ENCODE measurements at places on chromosomes 1 and 21.

DNA sequence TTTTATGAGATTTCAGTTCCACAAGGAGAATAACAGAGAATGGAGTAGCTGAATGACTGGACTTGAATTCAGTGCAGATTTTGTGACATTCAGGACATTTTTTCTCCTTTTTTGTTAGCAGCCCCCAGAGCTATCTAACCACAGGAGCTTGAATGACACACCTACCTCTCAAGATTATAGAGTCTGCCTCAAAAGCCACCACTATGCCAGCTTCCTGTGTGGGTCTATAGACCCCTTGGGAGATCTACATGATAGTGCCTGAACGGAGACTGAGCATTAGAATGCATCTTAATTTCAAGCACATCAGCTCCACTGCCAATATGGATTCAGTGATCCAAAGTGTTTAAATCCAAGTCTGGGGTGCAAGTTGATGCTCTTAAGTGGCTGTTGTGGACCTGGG, 74.4 kb upstream of the ZNF648 start:
- no peak for DNase-seq

GRCh38 chr1:1318131-1318652, 6.3 kb downstream of the INTS11 start:
- peak; percentile 86 for DNase-seq

DNA sequence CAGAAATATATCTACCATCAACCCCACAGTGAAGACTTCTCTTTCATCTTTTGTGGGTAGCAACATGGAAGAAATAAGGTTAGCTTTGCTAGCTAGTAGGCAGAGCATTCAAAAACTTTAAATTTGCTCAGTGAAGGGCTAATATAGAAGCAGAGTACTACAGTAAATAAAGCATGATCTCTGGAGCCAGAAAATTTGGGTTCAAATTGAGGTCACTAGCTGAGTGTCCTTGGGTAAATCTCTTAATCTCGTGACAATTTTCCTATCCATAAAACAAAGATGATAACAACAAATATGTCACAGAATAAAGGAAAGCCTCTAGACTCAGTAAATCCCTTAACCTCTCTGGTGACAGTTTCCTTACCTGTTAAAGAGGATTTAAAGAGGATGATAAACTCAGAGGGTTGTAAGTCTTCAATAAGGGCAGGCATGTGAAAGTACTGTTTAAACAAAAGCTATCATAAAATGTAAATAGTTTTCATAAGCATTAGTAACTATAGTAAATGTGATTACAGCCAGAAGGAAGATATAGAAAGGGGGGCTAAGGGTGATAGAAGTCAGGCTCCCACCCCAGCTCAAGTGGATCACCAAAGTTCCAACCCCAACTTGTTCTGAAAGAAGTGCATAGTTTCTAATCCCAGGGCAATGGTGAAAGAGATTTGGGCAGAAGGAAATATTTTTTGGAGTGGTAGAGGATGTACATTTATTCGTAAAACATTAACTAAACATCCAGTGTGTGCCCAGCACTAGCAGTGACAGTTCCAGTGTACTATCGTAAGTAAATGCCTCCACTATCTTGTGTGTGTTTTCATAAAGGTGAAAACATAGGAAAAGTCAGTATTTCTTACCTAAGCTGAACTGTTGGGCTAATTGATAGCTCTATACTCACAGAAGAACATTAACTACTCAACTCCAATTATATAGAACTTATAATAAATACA, 24.8 kb downstream of the TM2D1 start:
- no peak for DNase-seq

GRCh38 chr1:2925918-2926317, 95.3 kb upstream of the ACTRT2 start:
- no peak for DNase-seq

GRCh38 chr1:98398092-98398491, 263.4 kb upstream of the SNX7 start:
- DNase-seq, result no peak

GRCh38 chr1:81823082-81823481, 22.3 kb downstream of the ADGRL2 start:
- DNase-seq, result no peak

- DNase-seq, result no peak
Observed at GRCh38 chr21:44552136-44552535, 831 bp upstream of the KRTAP10-2 start.

GRCh38 chr1:180571832-180572636, 13.3 kb downstream of the OVAAL start:
- DNase-seq, result no peak

DNA sequence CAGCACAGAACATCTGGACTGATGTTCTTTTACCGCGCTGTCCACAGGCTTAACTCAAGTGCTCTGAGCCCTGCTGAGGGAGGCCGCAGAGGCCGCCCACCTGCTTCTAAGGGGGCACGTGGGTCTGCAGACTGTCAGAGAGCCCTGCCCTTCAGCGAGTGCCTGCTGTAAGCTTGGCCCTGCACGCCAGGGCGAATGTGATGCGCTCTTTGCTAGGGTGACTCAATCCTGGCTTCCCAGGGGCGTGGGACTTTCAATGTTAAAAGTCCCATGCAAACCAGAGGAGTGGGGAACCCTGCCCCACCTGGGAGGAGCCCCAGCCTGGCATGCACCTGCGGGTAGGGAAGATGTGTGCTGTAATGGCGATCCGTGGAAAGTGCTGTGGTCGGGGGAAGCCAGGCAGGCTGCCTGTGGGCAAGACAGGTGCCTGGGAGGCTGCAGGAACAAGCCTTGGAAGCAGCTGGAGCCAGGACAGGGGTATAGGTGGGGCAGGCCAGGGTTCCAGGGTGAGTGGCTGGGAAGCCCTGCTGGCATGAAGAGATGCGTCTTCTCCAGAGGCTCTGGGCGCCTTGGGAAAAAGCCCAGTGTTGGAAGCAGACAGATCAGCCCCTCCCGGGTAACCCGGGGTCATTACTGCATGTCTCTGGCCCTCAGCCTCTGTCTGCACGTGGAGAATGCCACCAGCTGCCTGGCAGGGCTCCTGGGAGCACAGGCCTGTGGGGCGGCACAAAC, 594 bp upstream of the PANK4 start:
- no peak for DNase-seq

DNA sequence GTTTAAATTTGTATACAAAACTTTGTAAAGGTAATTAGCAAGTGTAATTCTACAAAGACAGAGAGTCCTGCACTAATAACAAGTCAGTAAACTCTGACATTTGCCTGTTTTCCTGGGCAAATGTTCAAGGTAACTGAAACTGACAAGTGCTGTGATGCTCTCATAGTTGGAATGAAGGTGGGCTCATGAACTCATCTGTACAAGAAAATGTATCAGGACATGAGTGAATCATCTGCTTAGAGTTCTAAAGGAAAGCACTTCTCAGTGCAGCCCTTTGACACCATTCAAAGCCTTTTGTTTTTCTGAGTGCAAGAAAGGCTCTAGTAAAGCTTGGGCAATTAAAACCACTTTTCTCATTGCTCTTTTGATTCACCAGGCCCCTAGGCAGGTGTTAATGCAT, 91.5 kb downstream of the UROD start:
- no peak for DNase-seq

DNA sequence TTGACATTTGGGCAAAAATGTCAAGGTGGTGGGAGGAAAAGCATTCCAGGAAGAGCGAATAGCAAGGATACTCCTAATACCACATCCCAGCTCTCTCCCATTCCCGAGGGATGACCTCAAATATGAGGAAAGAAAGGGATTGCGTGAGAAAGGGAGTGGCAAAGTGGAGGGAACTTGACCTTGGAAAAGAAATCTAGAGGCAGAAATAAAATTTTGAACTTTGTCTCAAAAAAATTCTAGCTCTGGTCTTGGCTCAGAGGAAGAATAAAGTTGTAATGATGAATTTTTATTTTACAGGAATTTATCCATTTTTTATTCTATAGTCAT, 127.8 kb downstream of the TBX19 start:
- DNase-seq, result no peak

GRCh38 chr1:23083714-23084480, 64.6 kb downstream of the KDM1A start:
- no peak for DNase-seq

DNA sequence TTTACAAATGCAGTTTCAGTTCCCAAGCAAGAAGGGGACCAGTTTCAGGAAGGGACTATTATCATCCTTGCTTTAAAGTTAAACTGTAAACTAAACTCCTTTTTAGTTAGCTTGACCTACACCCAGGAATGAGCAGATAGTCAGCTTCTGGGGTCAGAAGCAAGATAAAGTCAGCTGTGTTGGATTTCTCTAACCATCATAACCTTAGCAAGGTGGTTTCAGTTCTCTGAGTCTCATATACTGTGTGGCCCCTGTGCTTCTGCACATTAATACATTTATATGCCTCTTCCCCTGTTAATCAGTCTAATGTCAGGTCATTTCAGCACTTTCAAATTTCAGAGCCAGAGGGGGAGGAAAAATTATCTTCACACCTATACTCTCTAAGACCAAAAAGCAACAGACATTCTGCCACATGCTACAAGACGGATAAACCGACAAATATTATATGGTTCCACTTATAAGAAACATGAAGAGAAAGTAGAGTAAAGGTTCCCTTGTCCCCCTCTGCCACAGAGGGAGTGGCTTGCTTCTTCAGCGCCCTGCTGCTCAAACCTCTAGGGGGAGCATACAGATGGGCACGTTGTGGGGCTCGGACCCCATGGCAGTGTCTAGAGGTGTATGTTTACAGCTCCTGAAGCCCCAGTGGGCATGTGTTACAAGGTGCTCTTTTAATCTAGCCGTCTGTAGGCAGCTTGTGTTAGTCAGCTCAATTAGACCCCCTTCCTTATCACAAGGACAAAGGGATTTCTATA, 89.1 kb downstream of the SMYD3 start:
- DNase-seq, result no peak

DNA sequence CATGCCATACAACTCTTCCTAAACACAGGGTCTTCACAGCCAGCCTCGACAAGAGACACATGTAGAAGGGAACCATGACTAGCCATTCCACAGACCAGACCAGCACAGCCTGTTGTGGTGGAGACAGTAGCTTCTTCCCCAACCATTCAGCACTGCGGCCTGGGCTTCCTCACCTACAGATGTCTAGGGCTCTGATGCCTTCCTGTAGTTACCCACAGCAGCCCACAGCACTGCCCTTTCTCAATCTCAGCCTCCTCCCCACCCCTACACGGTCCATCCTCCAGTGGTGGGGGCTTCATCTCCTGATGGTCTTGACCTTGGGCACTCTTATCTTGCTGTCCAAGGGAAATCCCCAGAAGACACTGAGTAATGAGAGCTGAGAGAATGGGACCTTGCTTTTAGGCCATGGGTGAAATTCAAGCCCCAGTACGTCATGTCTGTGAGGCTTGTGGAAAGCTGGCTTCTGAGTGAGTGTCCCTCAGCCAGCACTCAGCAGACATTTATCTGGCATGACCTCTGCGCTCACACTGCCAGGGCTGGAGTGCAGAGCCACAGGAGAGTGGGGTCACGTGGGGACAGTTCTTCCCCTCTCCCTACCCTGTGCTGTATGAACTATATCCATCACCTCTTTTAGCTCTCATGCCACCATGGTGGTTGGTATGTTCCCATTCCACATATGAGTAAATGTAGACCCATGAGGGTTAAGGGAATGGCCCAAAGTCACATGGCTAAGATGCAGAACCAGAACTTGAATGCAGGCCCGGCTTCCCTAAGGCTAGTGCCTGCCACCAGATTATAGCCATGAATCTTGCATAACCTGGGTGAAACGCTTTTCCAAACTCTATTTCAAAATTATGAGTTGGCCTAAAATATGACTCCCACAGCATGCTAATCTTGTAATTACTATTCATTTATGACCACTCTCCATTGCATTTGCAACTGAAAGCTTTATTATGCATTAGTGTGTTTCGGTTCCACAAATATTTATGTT, 104.7 kb downstream of the HIVEP3 start:
- DNase-seq, result no peak

DNA sequence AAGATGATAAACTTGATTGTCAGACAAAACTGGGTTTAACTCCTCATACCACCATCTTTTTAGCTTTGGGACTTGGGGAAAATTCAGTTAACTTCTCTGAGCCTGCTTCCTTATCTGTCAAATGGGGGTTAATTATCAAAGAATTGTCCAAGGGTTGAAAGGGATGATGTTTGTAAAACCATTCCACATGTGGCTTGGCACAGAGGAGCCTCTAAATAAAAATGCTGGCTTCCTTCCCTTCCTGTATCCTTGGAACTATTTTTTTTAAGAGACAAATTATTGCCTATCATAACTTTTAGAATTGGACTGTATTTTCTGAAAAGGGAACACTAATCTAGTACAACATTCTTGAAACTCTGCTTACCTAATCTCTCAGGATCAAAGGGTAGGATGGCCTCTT, 143.4 kb upstream of the USP24 start:
- DNase-seq, result no peak

DNA sequence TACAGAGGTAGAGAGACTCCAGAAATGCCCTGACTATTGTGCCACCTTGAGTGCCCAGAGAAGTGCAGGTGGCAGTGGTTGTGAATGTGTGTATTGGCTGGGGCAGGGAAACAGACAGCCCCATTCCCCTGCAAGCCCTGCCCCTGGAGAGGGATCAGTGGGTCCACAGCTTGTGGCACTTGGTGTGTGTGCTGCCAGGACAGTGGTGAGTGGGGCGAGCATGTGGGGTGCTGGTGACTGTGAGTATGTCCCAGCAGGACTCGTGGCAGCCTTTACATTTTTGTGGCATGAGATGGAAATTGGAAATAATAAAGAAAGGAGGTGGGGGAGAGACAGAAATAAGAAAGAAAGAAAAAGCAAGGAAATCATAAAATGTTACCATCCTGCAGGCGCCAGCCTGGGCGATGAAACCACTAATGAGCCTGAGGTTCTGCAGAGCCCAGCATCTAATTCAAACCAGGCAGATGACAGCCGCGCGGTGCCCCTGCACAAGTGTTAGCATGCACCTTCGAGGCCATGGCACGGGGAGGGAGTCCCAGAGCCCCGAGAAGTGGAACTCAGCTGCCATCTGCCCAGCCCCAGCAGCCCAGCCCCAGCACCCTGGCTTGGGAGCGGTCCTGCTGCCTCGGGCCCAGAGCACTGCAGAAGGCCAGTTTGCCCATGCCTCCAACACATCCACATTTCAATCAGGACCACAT, 49.1 kb upstream of the ZBTB40 start:
- no peak for DNase-seq

GRCh38 chr1:89198491-89199072, at the start of gene GBP4:
TSS of gene GBP4 (minus strand) at chr1:89198942. CDS start at chr1:89198834, 108 bp downstream.
- no peak for DNase-seq

- DNase-seq, result peak; percentile 41
Observed at GRCh38 chr1:113396585-113396984, 6.3 kb downstream of the MAGI3 start.

- no peak for DNase-seq
Observed at GRCh38 chr1:74811436-74812179, 78.7 kb downstream of the TYW3 start.

DNA sequence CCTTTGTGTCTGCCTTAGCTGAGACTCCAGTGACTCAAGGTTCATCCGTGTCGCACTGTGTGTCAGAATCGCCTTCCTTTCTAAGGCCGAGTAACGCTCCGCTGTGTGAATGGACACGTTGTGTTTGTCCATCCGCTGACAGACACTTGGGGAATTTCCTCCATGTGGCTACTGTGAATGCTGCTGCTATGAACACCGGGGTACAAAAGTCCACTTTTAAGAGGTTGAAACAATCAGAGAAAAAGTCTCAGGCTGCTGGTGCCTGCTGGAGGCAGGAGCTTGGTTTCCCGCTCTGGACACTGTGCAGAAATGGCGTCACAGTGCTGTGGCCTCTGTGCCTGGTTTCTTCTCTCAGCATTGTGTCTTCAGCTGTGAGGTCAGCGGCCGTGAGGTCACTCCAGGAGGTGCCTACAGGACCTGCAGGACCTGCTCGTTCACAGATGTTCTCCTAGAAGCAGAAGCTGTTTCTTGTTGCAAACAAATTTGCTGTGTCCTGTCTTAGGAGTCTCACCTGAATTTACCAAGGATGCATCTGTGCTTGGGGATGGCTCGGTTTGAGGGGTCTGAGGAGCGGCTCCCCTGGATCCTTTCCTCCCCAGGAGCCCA, 34.2 kb downstream of the KRTAP10-1 start:
- no peak for DNase-seq

All from non-pigmented ciliary epithelial cell (primary cell).